H4 (cell line): ENCODE measurements at places on chromosomes 2 and 18. TPM values are rescaled to one million over a fixed set of nuclear protein-coding genes. Genes with fewer than 3 reads are reported as not detected.

UGT1A5 gene
- not detected in 2 replicates for total RNA-seq

IGFBP2 gene
- 11.6 and 14.7 TPM in 2 replicates for total RNA-seq

DNA sequence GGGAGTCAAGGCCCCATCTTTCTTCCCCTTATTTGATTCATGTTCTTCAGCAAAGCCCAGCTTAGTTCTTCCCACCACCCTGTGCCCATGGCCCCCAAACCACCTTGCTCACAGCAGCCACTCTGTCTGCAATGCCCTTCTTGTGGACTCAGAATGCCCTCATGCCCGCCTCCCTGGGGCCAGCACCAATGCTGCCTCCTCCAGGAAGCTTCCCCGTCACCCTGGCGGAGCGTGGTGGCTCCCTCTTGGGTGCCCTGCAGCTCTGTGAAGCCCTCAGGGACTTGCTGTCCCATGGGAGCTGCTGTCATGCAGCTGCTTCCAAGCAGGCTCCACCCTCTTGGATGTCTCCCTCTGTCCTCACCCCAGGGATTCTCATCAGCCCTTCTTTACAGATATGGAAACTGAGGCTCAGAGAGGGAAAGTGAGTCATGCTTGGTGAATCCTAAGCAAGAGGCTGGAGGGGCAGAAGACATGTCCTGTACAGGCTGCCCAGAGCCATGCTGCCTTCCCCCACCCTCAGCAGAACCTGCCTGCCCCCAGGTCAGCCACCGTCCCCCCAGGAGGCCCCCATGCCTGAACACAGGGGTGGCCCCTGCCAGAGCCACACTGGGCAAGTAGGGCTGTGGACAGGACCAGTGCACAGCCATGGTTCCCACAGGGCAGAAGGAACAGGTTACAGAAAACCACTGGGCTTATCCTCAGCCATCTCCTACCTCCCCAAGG, 11.8 kb upstream of the DUSP2 start:
- no peak for DNase-seq

- no peak for DNase-seq
These were observed 413.8 kb upstream of the RAB6C start for GRCh38 chr2:129565551-129566109.

DNA sequence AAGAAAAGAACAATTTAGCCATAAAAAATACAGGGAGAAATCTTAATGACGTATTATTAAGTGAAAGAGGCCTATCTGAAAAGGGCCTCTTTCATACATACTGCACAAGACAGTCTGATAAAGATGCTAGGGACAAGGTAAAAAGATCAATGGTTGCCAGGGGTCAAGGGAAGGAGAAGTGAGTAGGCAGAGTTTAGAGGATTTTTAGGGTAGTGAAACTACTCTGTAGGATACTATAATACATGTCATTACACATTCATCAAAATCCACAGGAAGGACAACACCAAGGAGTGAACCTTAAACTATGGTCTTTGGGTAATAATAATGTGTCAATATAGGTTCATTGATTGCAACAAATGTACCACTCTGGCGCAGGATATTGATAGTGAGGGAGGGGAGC, 289.3 kb downstream of the FSIP2 start:
- no peak for DNase-seq

DNA sequence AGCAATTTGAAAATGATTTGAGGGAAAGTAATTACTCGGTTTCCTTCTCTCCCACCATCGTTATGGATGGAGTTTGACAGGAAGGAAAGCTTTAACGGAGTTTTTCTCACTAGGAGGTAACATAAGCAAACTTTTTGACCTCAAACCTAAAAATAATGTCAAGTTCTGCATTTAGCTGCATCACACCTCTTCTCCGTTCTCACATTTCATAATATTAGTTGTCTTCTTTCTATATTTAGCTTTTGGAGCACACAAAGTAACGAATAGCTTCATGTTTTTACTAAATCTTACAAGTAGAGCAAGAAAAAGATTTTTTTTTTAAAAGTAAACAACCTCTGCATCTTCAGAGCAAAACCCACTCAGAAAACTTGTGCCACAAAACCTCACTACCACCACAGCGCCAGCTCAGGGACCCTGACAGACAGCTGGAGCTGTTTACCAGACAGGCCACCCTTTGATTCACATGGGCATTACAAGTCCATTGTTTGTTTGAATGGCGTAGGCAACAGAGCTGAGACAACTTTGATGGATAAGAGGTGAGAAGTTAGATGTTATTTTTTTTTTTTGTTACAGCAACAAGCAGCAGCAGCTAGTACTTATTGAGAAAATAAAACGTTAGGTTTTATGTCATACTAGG, 21.9 kb upstream of the ICOS start:
- DNase-seq: no peak

GRCh38 chr18:13269521-13270011, 51.0 kb downstream of the LDLRAD4 start:
- DNase-seq: no peak
